ENCODE measurements at places on chromosomes 16 and 17.
A peak's percentile ranks its signal among the peaks of the same experiment; 100 is the strongest.

DNA sequence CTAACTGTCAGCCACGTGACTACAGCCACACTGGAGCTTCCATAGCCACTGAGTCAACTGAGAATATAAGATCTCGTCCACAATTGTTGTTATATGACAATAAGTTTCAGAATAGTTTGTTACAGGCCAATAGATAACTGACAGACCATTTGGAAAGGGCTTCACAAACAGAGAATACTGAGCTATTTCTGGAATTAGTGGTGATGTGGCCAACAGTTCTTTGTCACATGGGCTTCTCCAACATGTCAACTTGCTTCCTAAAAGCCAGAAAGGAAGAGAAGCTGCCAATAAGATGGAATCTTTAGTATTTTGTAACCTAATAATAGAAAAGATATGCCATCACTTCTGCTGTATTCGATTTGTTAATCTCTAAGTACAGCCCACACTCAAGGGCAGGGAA is 1220.4 kb downstream of the CDH8 start:
- H3K36me3 ChIP-seq, result no peaks in the 10 kb centered on the region
- H3K27ac ChIP-seq, result no peak overlapping the region
- no peak overlapping the region for H3K4me3 ChIP-seq
- no peaks in the 10 kb centered on the region for H3K4me1 ChIP-seq
- no peak for DNase-seq

- DNase-seq, result no peak
- H3K4me3 ChIP-seq, result peak within 1 kb of the TSS; percentile 25
- no peaks in the 10 kb centered on the region for H3K36me3 ChIP-seq
Observed at GRCh38 chr17:4788807-4789700, at the start of gene GLTPD2. Gene GLTPD2 (plus strand): TSS chr17:4788964. CDS start chr17:4789012, 48 bp downstream.

GRCh38 chr16:89031715-89032659 is 55.0 kb upstream of the CBFA2T3 start:
- no peak overlapping the region for H3K27ac ChIP-seq
- H3K4me3 ChIP-seq, result no peak overlapping the region
- peaks cover 3% of the 10 kb centered on the region for H3K27me3 ChIP-seq
- DNase-seq, result no peak

DNA sequence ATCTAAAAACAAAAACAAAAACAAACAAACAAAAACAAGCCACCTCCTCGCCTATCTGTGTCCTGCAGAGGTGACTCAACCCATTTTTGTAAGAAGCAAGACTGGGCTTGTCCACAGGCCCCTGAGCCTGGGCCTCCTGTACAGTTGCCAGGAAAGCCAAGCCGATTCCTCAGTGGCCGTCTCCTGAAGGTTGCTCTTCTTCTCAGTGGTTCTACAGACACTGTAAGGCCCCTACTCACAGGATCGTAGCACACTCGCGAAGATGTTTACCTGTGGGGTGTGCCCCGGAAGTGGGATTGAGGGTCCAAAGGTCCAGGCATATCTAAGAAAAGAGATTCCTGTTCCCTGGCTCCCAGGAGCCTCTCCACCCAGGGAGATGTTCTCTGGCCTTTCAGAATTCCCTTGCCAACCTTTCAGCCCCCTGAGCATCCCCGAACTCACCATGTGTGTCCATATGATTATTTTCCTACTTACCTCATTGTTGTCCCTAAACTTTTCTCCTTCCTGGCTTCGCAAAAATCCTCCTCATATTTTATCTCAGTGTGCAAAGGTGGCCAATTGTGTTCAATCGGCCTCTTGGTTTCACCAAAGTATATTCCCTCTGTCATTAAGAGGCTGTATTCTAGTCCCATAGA is 7.5 kb upstream of the CES3 start:
- H3K4me3 ChIP-seq, result no peak overlapping the region
- H3K4me1 ChIP-seq, result no peaks in the 10 kb centered on the region
- no peak overlapping the region for H3K27ac ChIP-seq
- no peaks in the 10 kb centered on the region for H3K36me3 ChIP-seq
